ENCODE measurements at places on chromosomes 12 and 14. TPM values are rescaled to one million over a fixed set of nuclear protein-coding genes. Genes with fewer than 3 reads are reported as not detected.

DNA sequence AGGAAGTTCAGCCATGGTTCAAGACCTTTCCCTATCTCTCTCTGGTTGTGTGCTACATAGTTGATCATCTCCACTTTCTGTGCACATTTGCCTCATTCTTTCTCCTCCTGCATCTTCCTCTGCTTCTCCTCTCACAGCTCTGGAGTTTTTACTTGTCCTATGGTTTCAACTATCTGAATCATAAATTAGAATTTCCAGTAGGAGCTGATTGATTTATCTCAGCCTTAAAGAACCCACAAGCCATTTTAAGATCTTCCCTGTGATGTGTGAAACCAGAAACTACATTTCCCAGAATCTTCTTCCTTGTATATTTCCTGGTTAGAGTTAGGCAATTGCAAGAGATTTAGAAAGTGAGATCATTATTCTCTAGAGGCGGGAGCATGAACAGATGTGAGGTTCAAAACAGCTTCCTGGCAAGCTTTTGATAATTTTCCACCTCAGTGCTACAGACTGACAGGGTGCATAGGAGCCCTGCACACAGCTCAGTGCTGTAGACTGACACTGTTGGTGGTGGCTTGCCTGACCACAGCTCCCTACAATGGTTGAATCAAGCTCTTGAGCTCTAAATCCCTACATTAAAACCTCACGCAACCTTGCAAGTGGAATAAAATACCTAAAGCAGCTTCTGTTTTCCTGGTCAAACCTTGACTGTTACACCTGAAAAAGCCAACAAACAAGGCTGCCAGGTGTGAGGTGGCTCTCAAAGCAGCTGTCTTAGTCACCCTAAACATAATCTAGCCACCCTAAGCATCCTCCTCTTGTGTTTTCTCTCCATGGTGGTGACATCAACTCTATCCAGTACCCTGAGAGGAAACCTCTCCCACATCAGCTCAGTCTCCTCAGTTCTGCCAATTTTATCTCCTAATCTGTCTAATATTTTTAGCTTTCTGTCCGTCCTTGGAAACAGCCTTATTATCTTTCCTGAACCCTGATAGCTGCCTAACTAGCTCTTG, 21.5 kb upstream of the IFNG start:
- no peak for DNase-seq

DNA sequence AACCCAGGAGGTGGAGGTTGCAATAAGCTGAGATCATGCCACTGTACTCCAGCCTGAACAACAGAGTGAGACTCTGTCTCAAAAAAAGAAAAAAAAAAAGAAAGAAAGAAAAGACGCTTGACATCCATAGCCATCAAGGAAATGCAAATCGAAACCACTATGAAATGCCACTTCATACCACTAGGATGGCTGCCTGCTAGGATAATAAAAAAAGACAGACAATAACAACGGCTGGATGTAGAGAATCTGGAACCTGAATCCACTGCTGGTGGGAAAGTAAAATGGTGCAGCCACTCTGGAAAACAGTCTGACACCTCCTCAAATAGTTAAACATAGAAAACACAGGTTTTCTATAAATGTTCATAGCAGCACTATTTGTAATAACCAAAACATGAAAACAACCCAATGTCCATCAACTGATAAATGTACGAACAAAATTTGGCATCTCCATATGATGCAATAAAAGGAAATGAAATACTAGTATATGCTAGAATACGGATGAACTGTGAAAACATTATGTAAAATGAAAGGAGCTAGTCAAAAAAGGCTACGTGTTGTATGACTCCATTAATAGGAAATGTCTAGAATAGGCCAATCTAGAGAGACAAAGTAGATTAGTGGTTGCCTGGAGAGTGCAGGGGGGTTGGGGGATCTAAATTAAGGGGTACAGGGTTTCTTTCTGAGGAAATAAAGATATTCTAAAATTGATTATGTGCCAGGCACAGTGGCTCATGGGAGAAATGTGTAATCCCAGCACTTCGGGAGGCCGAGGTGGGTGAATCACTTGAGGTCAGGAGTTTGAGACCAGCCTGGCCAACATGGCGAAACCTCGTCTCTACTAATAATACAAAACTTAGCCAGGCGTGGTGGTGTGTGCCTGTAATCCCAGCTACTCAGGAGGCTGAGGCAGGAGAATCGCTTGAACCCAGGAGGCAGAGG, 9.7 kb downstream of the WSB2 start:
- DNase-seq = no peak

DNA sequence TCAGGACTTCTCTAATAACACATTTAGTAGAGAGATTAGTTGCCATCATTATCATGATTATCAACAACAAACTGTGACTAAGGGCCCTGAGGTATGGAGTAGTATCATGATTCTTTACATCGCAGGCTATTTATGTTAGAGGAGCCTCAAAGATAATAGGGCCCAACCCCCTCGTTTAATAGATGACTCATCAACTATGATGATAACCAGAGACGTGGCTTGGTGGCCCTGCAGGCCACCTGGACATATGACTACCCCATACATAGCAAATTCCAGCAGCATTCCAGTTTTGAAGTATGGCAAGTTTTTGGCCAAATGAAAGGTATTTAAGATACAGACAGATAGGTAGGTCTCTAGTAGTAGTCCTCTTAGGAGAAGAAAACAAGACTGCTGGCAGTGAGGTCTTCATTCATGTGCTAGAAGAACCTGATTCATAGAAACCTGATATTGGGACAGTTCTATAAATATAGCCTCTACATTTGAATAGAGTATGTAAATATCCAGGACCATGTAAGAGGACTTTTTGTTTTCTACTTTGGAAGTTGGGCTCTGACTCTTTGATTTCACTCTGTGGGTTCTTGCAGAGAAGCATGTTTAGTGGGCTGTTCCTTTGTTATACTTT, 5.6 kb downstream of the RIC8B start:
- no peak for DNase-seq

DNA sequence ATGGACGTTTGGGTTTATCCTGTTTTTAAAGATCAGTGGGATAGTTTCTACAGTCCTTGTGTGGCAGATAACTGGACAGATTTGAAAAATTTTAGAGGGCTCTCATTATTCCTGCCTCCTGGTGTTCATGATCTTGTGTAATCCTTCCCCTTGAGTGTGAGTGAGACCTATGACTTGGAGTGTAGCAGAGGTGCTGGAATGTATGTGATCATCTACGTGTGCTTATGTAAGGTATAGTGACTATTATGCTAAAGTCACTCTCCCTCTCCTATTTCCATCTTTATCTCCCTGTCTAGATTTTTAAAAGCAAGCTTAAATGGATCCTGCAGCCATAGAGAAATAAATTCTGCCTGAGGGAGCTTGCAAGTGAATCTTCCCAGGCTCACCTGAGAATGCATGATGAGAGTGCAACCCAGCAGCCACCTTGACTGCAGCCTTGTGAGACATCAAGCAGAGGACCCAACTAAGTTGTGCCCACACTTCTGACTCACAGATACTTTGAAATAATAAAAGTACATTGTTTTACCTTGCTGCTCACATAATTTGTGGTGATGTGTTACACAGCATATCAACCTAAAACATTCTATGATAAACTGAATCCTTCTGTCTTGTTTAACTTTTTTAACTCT, 3.2 kb upstream of the OLR1 start:
- no peak for DNase-seq

- DNase-seq = no peak
These were observed 6.9 kb upstream of the TUBA1A start for GRCh38 chr12:49195736-49196135.

- DNase-seq = no peak
These were observed 22.8 kb downstream of the TMEM63C start for GRCh38 chr14:77204459-77204771.

- no peak for DNase-seq
These were observed 71.0 kb downstream of the PHETA1 start for GRCh38 chr12:111297703-111298426.

GRCh38 chr12:38501991-38502390, 185.4 kb downstream of the ALG10B start:
- no peak for DNase-seq

DNA sequence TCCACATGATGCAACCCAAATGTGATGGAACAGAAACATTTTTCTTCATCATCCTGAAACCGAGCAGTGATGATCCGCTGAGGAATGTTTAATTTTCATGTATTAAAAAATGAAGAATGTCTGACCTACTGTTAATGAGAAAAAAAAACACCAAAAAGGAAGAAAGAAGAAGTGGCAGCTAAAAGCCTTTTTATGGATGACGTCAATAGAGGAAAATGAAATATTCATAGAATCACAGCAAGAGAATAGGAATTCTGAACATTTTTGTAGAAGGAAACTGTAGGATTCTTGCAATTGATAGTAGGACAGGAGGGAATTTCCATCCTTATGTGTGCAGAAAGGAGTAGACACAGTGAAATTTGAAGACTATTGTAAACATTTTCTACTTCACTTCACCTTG, 112.9 kb downstream of the PRKCH start:
- no peak for DNase-seq

GRCh38 chr14:65501328-65501727, 88.8 kb downstream of the FUT8 start:
- no peak for DNase-seq

DNA sequence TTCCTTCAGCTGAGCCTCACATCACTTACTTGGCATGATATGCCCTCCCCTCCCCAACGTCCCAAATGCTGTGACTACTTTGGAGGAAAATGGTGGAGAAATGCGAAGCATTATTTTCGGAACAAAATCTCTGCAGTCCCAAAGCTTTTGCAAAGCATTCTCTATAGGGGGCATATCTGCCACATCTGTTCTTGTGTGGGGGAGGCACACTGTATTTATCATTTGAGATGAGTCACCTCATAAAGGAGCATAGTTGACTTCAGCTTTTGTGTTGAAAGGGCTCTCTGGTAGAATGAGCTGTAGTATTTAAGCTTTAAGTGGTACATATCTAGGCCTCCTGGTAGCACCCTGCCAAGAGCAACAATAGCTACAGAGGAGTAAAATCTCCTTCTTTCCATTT, 447.5 kb downstream of the ADAMTS20 start:
- no peak for DNase-seq

GRCh38 chr14:57058319-57058718, 210.4 kb downstream of the EXOC5 start:
- no peak for DNase-seq

GRCh38 chr14:68977718-68978171, 1.4 kb downstream of the ACTN1 start:
- DNase-seq = peak; percentile 62

DNA sequence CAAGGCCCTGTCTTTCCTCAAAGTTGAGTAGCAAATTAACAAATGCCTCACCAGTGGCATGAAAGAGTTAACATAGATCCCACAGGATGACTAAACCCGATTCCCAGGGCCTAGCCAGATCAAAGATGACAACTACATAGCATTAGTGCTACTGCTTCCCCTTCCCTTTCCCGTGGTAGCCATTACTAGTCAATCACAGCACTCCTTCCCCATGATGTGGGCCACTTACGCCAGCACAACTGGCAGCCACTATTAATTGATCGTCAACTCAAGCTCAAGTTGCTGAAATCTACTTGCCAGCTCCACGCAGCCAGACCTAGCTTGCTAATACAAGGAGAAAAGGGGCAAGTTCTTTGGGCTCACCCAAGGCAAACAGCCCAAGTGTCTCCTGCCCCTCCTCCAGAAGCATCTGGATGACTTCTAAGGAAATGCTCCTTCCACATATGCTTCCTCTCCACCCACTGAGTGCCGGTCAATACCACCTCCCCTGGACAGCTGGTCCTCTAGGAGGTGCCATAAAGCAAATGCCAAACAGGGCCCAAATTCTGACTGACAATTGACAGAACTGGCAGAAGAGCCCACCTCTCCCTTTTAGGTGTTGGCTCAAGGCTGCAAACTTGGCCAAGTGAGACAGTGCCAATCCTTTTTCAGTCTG, 72.6 kb downstream of the NUAK1 start:
- no peak for DNase-seq

DNA sequence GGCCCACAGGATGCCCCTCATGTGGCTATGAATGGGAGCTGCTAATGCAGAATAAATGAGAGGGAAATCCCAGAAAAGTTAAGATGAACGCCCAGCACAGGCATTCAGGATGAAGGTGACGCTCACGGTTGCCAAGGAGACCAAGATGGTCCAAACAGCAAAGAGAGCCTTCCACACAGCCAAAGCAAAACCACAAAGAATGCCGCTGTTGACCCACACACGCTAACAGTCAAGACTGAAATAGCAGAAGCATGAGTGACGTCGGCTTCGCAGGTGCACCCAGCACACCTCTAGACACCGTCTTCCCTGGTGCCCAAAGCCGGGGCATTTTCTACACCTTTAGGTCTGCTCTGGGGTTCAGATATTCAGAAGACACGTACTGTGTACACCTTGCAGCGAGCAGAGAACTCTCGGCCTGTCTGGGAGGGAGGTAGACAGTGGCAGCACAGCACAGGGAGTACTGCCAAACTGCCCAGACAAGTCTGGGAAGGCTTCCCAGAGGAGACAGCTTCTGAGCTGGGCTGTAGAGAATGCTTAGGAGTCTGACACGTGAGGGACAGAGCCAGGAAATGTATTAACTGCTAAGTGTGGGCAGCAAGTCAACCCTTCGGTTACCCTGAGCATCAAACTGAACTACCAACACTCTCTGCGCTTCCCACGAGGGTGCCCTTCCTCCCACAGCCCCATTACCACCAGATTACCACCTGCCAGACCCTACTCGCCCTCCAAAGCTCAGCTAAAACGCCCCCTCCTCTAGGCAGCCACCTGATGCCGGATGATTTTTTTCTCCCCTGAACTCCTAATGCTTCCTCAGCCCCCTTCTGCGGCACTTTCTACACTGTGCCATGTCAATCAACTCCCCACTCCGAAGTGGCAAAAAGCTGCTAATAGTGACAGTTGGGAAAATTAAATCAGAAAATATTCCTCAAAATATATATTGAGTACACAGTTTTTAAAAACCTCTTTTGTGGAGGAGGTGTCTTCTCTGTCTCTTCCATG, 50.1 kb downstream of the CCDC88C start:
- no peak for DNase-seq

GRCh38 chr12:124655698-124656516, 88.5 kb upstream of the NCOR2 start:
- DNase-seq = peak; percentile 90

DNA sequence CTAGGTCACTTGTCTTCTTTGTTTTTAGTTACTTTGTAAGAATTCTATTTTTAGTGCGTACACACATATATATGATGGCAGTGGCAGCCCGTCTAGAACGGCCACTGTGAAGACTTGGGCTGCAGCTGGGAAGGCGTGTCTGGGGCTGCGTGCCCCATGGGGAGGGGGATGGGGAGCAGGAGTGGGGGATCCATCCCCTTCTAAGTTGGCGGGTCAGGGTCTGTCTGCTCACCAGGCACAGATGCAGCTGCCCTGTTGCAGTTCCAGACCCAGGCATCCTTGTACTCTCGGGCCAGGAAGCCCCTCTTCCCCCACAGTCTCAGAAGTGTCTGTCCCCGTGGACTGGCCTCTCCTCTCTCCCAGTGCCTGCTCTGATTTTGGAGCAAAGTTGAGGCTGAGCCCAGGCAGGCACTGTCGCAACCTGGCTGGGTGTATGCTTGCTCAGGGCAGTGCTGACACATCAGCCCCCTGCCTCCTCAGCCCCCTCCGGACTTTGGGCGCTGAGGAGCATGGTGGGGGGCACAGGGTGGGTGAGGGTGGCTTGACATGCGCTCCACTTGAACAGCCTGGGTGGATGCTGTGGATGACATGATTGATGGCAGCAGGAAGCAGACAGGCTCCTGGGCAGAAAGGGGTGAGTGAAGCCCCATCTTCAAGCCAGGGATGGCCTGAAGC, 271.2 kb upstream of the NAV3 start:
- no peak for DNase-seq

The TTC7B gene
- 18.5 TPM for total RNA-seq

The SMIM41 gene
- total RNA-seq = 7.9 TPM

The SLC10A1 gene
- total RNA-seq = not detected

The GNPNAT1 gene
- total RNA-seq = 39.9 TPM

The FITM1 gene
- total RNA-seq = not detected

The RASSF9 gene
- 1.9 TPM for total RNA-seq

The TMEM132C gene
- total RNA-seq = 0.96 TPM

The KCNJ8 gene
- total RNA-seq = 27.8 TPM
